ENCODE measurements at places on chromosomes 12 and 14.
A peak's percentile ranks its signal among the peaks of the same experiment; 100 is the strongest.

DNA sequence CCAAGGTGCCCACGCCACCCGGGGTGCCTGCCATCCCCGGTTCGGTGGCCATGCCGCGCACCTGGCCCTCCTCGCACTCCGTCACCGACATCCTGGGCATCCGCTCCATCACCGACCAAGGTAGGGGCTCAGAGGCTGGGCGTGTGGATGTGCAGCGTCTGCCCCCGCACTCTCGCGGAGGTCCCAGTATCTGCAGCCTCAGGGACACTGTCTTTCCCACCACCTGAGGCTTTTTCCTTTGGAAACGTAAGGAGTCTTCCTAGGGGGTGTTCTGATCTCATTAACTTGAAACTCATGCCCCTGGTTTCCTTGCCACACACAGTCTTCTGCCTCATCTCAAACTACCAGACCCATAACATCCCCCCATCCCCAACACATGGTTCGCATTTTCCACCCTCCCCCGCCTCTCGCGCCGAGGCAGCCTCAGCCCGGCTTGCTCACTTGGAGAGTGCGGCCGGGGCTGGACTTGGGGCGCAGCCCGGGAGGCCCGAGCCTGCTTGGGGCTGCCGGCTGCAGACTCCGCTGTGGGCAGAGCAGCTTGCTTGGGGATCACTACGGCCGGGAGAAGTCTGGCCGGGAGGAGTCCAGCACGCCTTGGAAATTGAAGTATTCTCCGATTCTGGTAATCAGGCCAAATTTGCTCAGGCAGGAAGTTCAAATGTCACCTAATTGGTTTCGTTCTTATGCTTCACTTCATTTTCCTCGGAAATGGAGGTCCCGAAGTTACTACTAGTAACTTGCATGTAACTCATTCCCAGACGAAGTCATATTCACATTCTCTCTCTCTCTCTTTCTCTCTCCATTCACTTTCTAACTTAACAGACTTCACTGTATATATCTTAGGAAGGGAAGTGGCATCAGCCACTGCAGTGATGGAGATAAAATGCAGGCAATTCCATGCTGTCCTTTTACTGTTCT is 2.0 kb downstream of the PAX9 start:
- ATAC-seq = no peak

DNA sequence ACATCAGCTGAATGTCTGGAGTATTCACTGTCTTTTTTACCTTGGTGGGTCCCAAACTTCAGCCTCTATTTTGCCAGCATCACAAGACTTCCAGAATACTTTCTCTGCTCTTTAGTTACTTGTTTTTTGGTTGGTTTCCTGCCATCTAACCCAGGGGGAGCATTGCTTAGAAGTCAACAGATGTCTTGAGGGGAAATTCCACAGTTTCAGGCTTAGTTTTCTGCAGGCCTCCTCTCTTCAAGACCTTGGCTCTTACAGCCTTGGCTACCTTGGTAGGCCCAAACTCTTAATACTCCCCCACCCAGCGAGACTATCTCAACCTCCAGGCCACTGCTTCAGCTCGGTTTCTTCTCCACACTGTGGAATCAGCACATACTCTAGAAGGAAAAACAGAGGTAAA is 41.7 kb downstream of the NEDD1 start:
- no peak for ATAC-seq

GRCh38 chr12:70561550-70561949 is 75.7 kb downstream of the PTPRB start:
- ATAC-seq = no peak

GRCh38 chr14:104290058-104290667 is 151.8 kb downstream of the KIF26A start:
- ATAC-seq = no peak

- peak; percentile 39 for ATAC-seq
These were observed 7.7 kb downstream of the AHNAK2 start for GRCh38 chr14:104970231-104971068.

DNA sequence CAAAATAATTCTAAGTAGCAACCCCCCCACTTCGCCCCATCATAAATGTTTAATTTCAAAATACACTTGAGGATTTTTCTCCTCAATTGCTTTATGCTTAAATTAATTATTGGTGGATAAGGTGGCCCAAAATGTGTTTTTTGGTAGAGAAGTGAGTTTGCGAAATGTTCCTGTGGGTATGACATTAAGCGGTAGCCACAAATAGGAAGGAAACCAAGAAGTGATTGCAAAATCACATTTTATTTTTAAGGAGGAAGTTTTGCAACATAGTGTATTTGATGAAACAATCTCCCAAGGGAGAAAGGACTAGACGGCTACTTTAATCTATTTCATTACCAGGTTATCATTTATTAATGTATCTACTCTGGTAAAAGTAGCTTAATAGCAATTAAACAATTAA is 25.5 kb downstream of the SLC25A3 start:
- no peak for ATAC-seq

GRCh38 chr14:22391908-22392565 is 197.0 kb downstream of the DAD1 start:
- ATAC-seq = peak; percentile 69

DNA sequence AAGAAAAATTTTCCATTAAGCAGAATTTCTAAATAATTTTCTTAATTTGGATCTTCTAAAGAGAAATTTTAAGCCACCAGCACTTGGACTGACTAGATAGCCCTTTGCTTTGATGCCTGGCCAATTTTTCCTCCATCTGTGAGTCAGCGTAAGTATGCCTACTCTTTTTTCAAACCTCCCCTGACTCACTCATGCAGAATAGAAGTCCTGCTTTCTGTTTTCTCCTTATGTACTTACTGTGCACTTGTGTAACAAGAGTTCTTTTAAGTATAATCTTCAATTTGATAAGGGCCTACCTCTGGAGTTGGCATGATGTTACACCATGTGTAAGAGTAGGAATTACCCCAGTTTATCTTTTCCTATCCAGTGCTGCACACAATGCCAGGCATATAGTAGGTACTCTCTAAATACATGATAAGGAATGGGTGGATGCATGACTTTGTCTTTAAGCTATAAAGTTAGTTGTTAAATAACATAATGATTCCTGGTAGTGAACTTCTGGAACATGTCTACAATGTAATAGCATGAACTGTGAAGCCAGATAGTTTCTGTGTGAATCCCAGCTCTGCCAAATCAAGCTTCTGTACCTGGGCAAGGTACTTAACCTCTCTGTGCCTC is 329.6 kb downstream of the TMTC2 start:
- peak; percentile 81 for ATAC-seq

- ATAC-seq = no peak
These were observed 11.7 kb downstream of the CCDC88C start for GRCh38 chr14:91405724-91406435.

- no peak for ATAC-seq
These were observed 1.3 kb upstream of the ATP2A2 start for GRCh38 chr12:110279566-110280375.

DNA sequence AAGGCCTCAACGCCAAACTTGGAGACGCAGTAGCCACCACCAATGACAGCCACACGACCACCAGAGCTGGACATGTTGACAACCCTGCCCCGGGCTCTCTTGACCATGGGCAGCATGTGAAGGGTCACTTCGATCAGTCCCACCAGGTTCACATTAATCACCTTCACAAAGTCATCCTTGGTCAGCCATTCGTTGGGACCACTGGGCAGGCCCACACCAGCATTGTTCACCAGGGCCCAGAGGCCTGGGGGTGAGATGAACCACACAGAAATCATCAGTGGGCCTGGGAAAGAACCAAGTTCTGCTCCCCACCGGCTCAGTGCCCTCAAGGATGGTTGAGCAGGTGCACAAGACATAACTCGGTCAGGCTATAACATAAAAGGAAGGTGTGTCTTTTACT is 4.0 kb downstream of the SDR9C7 start:
- no peak for ATAC-seq

DNA sequence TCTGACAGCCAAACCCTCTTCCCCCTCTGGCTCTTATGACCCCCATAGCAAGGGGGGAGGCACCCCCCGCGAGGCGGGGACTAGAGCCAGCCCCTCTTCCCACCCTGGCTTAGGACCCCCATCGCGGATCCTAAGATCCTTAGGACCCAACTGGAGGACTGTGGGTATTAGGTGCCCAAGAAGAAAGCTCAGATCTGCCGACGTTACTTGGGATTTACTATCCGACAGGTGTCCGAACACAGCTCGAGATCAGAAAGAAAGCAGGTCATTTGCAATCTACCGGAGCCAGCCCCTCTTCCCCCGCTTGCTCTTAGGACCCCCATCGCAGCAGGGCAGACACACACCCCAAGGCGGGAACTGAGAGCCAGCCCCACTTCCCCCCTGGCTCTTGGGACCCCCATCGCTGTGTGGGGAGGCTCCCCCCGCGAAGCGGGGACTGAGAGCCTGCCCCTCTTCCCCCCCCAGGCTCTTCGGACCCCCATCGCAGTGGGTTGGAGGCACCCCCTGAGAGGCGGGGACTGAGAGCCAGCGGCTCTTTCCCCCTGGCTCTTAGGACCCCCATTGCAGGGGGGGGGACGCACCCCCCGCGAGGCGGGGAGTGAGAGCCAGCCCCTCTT is 46.8 kb downstream of the DDX11 start:
- no peak for ATAC-seq

- ATAC-seq = no peak
These were observed 42.9 kb downstream of the DUSP6 start for GRCh38 chr12:89309440-89309802.

DNA sequence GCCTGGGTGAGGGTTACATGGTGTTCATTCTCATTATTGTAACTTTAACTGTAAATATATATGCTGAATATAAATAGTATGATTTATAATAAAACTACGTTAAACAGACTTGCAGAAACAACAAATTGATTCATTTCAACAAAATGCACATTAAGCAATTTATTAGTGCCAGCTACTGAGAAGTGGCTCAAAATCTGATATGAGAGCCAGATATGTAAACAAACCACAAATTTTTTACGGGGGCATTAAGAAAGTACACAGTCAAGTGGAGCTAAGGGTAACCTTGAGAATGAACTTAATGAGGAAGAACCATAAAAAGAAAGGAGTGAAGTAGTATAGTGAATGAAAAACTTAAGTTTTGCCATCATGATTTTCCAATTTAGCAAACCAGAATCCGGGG is 40.3 kb downstream of the CEP128 start:
- no peak for ATAC-seq

DNA sequence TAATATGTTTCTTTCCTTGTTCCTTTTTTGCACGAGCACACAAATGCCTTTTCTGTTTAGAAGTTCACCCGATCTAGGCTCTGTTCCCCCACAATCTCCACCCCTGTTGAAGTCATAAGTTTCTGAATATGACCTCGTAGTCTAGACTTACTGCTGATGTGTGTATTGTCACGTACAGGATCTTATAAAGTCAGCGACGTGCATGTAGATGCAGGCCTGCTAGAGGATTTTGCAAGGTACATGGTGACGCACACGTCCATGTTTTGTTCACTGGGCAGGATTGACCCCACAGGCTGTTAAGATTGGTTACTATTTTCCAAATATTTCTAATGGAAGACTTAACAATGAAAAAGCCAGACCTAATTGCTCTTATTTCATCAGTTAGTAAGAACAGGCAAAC is 46.2 kb upstream of the CCDC91 start:
- ATAC-seq = peak; percentile 98

DNA sequence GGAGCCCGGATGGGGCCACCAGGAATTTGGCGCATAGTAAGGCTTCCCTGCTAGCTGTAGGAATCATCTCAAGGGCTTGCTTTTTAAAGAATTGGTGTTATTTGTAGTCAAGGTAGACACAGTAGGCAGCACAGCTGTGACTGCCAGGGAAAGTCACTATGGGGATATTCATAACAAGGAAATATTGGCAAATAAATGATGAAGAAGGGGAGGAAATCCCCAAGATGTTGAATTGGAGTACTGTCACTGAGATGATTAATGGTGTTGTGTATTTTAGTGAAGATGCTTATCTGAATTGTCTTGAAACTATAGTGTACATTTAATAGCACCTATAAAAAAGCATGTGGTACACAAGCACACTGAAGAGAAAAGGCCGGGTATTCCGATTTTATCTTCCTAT is 118.9 kb downstream of the NPAS3 start:
- no peak for ATAC-seq

- ATAC-seq = no peak
These were observed 14.0 kb downstream of the OTX2 start for GRCh38 chr14:56796259-56796658.

DNA sequence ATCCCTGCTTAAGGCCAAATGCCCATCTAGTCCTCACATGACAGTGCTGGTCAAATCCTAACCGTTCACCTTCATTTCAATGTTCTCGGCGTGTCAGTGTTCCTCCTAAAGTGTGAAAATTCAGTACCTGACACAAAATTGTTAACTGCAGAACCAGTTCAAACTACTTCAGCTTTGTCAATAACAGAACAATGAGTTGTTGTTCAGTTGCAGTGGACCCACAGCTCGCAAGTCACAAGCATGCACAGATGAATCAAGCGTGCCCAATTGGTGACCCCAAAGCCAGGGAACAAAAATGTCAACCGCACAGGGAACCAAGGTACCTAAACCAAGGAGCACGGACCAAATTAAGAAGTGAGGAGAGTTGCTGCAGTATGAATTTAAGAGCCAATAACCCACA is 23.2 kb downstream of the NRDE2 start:
- ATAC-seq = no peak

GRCh38 chr12:7542813-7543212 is 39.2 kb upstream of the CD163 start:
- no peak for ATAC-seq

GRCh38 chr12:67452119-67452805 is 183.1 kb downstream of the CAND1 start:
- ATAC-seq = peak; percentile 19

- no peak for ATAC-seq
These were observed 107.8 kb downstream of the DUSP6 start for GRCh38 chr12:89244536-89244935.

GRCh38 chr12:77610446-77610845 is 220.2 kb upstream of the NAV3 start:
- ATAC-seq = no peak

GRCh38 chr14:98994561-98994960 is 277.4 kb downstream of the BCL11B start:
- no peak for ATAC-seq

DNA sequence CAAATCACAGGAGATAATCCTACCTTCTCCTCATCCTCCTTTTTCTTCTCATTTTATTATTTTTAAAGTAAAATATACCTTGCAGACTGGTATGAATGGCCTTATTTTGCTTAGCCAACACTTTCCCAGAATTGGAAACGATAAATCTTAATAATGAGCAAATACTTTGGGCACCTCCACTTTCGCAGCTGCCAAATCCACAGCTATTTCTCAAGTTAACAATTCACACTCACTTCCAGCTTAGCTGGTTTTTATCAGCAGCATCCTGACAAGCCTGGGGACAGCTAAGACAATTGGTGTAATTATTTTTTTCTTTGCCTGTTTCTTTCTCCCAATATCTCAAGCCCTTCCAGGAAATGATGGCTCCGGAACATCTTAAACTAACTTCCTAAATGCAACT is 867.5 kb upstream of the TMEM132C start:
- ATAC-seq = no peak

- ATAC-seq = no peak
These were observed 5.6 kb downstream of the NAB2 start for GRCh38 chr12:57094208-57095160.

Data from esophagus mucosa (tissue), 1 donor.